Uterus (tissue), 4 donors: ENCODE measurements at places on chromosomes 3 and 15. TPM values are rescaled to one million over a fixed set of nuclear protein-coding genes. Genes with fewer than 3 reads are reported as not detected.
A peak's percentile ranks its signal among the peaks of the same experiment; 100 is the strongest.

GRCh38 chr3:130894986-130895280, 1.0 kb downstream of the ATP2C1 start:
- peak overlapping the region; percentile 93 for H3K27ac ChIP-seq
- H3K4me3 ChIP-seq, result peak overlapping the region; percentile 76
- H3K4me1 ChIP-seq, result peaks cover 6% of the 10 kb centered on the region
- no peak for DNase-seq

- no peak overlapping the region for H3K27ac ChIP-seq
- no peak for DNase-seq
- H3K4me1 ChIP-seq, result no peaks in the 10 kb centered on the region
- H3K27me3 ChIP-seq, result no peaks in the 10 kb centered on the region
- H3K4me3 ChIP-seq, result no peak overlapping the region
Observed at GRCh38 chr15:39670687-39671086, 89.8 kb downstream of the THBS1 start.

DNA sequence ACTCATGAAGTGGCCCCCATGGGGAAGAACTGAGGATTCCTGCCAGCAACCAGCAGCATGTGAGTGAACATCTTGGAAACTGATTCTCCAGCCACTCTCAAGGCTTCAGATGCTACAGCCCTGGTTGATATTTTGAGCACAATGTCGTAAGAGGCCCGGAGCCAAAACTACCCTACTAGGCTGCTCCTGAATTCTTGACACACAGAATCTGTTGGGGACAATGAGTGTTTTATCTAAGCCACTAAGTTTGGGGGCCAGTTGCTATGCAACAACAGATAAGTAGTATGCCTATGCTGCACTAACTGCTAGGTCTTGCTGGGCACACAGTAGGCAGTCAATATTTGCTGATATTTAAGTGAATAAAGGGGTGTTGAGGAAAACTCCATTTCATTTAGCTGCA, 89.9 kb upstream of the CHL1 start:
- H3K4me1 ChIP-seq, result no peaks in the 10 kb centered on the region
- H3K36me3 ChIP-seq, result no peaks in the 10 kb centered on the region
- DNase-seq, result no peak
- no peaks in the 10 kb centered on the region for H3K27me3 ChIP-seq
- no peak overlapping the region for H3K27ac ChIP-seq

GRCh38 chr3:47428662-47429061, 47.1 kb downstream of the SCAP start:
- no peak overlapping the region for H3K27ac ChIP-seq
- no peaks in the 10 kb centered on the region for H3K27me3 ChIP-seq
- no peaks in the 10 kb centered on the region for H3K36me3 ChIP-seq
- H3K4me3 ChIP-seq, result no peak overlapping the region

DNA sequence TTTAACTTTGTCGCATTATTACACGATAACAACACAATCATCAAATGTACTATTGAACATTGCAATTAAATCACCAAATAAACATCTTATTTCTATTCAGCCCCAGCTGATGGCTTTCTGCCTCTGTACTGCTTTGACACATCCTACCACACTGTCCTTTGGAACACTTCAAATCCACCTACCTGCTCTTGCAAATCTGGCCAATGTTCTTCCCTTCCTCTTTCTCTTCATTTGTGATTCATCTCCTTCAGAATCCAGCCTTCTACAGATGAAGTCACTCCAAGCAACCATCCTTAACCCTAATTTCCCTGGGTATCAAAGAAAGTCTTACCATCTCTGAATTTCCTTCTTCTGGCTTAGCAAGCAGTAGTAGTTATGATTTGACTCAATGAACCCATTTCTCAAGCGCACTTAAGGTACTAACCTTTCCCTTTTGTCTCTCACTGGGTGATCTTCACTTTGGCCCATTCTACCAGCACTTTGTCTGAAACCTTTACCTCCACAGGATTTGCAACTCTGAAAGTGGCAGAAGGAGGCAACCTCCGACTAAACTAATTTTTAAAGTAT, 502.9 kb downstream of the FOXP1 start:
- no peak overlapping the region for H3K27ac ChIP-seq
- H3K27me3 ChIP-seq, result no peaks in the 10 kb centered on the region
- no peaks in the 10 kb centered on the region for H3K36me3 ChIP-seq
- H3K4me1 ChIP-seq, result no peaks in the 10 kb centered on the region

- DNase-seq, result peak; percentile 24
- H3K4me1 ChIP-seq, result no peaks in the 10 kb centered on the region
- H3K4me3 ChIP-seq, result peak overlapping the region; percentile 81
- no peaks in the 10 kb centered on the region for H3K27me3 ChIP-seq
Observed at GRCh38 chr3:179072100-179072438, 460 bp upstream of the ZMAT3 start.

DNA sequence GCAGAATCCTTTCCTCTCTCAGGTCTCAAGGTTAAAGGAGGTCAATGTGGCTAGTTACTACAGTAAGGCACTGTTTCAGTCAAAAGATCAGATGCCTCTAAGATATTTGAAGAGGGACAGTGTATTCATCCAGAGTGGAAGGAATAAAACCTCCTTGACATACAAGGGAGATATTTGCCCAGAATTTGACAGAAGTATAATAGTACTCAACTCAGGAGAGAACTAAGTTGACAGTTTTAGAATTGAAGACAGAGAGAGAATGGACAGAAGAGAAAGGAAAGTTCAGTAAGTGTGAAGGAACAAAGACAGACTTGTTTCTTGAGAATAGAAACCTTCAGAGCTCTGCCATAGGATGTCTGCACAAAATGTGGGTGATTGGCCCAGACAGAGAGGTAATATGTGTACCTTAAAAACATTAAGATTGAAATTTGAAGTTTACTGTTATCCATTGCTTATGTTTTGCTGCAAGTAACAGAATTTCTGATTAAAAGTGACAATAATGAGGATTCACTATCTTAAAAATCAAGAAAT, 507.1 kb downstream of the IGSF11 start:
- H3K27me3 ChIP-seq, result no peaks in the 10 kb centered on the region
- no peaks in the 10 kb centered on the region for H3K4me1 ChIP-seq
- H3K27ac ChIP-seq, result no peak overlapping the region
- no peaks in the 10 kb centered on the region for H3K36me3 ChIP-seq
- H3K4me3 ChIP-seq, result no peak overlapping the region

- peak; percentile 73 for DNase-seq
- H3K36me3 ChIP-seq, result no peaks in the 10 kb centered on the region
- H3K27me3 ChIP-seq, result no peaks in the 10 kb centered on the region
- H3K4me1 ChIP-seq, result no peaks in the 10 kb centered on the region
- peak overlapping the region; percentile 73 for H3K27ac ChIP-seq
- no peak overlapping the region for H3K4me3 ChIP-seq
Observed at GRCh38 chr15:25830844-25831451, 32.2 kb downstream of the ATP10A start.

DNA sequence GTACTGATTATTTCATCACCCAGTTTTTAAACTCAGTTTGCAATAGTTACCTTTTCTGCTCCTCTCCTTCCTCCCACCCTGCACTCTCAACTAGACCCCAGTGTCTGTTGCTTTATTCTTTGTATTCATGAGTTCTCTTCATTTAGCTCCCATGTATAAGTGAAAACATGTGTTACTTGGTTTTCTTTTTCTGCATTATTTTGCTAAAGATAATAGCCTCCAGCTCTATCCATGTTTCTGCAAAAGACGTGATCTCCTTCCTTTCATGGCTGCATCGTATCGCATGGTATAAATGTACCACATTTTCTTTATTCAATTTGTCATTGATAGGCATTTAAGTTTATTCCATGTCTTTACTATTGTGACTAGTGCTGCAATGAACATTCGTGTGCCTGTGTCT, 79.0 kb downstream of the NAALADL2 start:
- no peaks in the 10 kb centered on the region for H3K27me3 ChIP-seq
- H3K27ac ChIP-seq, result no peak overlapping the region
- no peak overlapping the region for H3K4me3 ChIP-seq
- H3K4me1 ChIP-seq, result no peaks in the 10 kb centered on the region
- no peak for DNase-seq

DNA sequence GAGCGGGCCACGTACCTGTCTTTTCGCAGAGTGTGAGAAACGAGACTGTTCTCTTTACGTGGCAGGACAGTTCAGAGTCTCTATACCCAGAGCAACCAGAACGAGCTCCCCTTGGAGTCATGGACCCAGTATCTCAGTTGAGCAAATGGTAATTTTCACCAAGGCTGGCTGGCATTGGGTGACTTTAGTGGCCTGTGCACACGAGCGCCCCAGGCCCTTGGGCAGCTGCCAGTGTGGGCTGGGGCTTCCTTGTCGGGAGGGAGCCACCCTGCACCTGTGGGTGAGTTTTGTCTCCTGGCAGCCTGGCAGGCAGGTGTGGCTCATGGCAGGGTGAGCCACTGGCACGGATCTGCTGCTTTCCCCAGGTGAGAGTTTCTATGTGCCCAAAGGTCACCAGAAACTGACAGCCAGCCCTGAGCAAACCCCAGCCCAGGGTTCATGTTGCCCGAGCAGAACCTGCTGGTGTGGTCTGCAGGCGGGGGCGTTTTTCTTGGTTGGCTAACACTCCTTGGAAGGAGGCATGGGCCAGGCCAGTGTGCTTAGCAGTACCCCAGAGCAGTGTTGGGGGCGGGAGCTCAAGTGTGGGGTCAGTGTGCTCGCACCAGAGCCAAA, 135.0 kb downstream of the TJP1 start:
- no peaks in the 10 kb centered on the region for H3K4me1 ChIP-seq
- peak; percentile 5 for DNase-seq
- no peak overlapping the region for H3K27ac ChIP-seq
- no peaks in the 10 kb centered on the region for H3K36me3 ChIP-seq
- no peaks in the 10 kb centered on the region for H3K27me3 ChIP-seq

DNA sequence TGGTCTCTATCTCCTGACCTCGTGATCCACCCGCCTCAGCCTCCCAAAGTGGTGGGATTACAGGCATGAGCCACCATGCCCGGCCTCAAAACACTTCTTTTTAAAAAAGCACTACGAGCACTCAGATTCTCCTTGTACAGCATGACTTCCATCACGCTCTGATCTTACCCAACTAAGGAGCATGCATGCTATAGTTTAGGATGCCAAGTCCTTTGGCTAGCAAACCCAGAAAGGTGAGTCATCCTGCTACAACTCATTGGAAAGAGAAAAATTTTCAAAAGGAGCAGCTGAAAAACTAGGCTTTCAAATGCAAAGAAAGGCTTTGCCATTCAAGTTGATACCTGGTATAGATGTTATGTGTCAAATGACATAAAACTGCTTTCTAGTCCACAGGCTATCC, 70.3 kb upstream of the PRICKLE2 start:
- peak; percentile 30 for DNase-seq
- H3K4me1 ChIP-seq, result no peaks in the 10 kb centered on the region
- no peaks in the 10 kb centered on the region for H3K36me3 ChIP-seq
- H3K27me3 ChIP-seq, result no peaks in the 10 kb centered on the region
- H3K27ac ChIP-seq, result peak overlapping the region; percentile 46

- H3K4me1 ChIP-seq, result no peaks in the 10 kb centered on the region
- no peak for DNase-seq
- no peaks in the 10 kb centered on the region for H3K36me3 ChIP-seq
- no peaks in the 10 kb centered on the region for H3K27me3 ChIP-seq
- no peak overlapping the region for H3K27ac ChIP-seq
Observed at GRCh38 chr3:71806736-71807135, 21.8 kb upstream of the PROK2 start.

DNA sequence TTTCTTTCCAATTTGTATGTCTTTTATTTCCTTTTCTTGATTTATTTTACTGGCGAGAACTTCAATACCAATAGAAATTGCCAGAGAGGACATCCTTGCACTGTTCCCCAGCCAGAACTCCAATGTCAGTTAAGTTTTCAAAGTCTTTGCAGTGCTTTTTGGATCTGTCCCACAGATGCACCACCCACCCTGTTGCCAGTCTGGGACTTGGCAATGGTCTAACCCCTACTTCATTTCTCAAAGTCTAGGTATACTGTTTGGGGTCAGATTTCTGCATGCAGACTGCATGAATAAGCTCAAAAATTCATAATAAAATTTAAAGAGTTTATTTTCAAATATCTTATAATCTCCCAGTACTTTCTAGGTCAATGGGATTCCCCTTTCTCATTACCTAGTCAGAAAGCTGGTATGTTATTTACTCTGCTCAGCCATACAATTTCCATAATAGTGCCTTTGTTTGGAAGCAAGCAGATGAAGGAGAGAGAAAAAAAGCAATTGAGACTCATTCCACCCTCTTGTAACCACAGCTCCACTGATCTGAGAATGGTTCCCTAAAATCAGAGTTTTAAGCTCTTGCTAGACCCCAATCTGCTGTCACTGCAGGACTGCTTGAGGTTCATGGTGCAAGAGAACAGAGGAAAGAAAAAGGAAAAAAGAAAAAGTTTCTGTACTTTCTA, 125.9 kb upstream of the PLXND1 start:
- H3K4me3 ChIP-seq, result no peak overlapping the region
- H3K27ac ChIP-seq, result no peak overlapping the region
- DNase-seq, result no peak
- H3K4me1 ChIP-seq, result no peaks in the 10 kb centered on the region

Gene EFHB
- total RNA-seq, result 5.7 TPM

Gene CIB2
- total RNA-seq, result 4.4 TPM

Gene FOXP1
- 122 TPM for total RNA-seq

Gene ACTC1
- total RNA-seq, result 1.0 TPM

Gene CORO2B
- 18.2 TPM for total RNA-seq

Gene TM4SF18
- total RNA-seq, result 14.7 TPM
